ENCODE measurements at places on chromosomes 4 and X.
A peak's percentile ranks its signal among the peaks of the same experiment; 100 is the strongest.

DNA sequence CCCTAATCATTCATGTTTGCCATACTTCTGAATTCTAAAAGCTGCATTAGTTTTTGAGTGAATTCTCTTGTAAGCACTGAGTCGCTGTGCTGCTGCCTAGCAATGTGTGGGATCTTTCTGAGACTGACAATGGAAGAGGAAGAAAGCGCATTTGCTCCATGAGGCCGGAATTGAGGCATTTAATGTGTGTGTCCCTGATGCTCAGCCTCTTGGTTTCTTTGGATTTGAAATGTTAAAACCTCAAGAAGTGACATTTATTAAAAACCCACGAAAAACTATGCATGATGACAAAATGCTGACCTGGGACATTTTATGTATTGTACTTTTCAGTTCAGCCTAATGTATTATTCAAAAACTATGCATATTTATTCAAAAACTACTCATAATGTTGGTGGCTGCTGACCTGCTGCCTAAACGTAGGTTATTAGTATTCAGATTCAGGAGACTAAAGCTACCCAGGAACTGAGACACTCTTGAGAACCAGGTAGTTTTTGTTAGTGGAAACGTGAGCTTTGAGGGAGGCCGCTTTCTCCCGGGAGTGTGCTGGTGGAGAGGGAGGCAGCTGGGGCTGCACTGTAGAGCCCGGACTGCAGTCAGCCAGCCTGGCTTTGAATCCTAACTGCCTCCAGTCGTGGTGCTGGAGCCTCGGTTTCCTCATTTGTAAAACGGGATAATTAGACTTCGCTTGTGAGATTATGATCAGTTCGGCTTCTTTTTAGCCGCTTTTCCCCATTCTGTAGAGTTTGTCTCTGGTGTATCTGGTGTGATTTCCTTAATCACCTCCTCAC, 11.3 kb downstream of the RGS12 start:
- no peak for DNase-seq

GRCh38 chrX:120236687-120237479, 13.7 kb upstream of the ZBTB33 start:
- no peak for DNase-seq

DNA sequence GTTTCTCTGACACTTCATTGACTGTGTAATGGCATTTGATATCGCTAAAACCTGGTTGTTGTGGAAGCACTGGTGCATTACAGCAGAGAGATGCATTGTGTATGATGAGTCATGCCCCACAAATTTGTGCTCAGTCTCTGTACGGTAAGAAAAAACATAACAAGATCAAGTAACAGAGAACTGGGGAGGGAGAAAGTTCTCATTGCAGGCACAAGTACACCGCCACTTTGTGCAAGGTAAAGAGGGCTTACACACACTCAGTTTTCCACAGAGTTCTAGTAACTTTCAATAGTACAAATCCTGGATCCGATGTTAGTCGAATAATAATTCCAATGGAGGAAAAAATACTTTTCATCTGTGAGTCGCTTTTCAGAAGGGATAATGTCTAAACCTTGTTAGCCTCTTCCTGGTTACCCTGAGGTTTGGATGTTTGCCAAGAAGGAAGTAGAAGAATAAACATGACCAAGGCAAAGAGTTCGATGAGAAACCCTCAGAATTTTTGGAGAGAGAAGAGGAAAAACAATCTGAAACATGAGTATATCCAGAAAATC, 512.5 kb upstream of the SLIT2 start:
- peak; percentile 88 for DNase-seq

- no peak for DNase-seq
Measured at GRCh38 chr4:147994491-147995385, 262.9 kb downstream of the ARHGAP10 start.

DNA sequence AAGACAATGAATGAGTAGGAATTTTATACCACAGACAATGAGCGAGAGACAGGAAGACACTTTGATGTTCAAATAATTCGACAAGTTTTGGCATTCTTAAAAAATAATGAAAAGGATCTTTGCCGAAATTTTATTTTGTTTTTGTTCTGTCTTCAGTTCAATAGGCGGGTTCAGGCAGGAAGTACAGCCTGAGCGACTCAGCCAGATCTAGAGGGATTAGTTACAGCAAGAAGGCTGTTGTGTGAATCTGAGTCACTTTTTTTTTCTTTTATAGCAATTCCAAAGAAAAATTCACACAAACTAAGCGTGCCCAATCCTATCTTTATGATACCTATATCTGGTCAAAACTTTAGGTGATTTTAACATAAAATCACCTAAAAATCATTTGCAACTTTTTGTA, 505.4 kb upstream of the FAM241A start:
- DNase-seq = peak; percentile 24

- peak; percentile 67 for DNase-seq
Measured at GRCh38 chr4:37802068-37802666, 24.3 kb upstream of the PGM2 start.

- DNase-seq = no peak
Measured at GRCh38 chr4:124209211-124209610, 503.3 kb downstream of the ANKRD50 start.

DNA sequence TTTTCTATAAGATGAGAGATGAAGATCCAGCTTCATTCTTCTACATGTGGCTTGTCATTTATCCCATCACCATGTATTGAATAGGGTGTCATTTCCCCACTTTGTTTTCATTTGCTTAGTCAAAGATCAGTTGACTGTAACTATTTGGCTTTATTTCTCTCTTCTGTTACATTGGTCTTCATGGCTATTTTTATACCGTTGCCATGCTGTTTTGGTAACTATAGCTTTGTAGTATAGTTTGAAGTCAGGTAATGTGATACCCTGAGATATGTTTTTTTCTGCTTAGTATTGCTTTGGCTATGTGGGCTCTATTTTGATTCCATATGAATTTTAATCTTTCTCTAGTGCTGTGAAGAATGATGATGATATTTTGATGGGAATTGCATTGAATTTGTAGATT, 514.3 kb downstream of the GBA3 start:
- DNase-seq = no peak

DNA sequence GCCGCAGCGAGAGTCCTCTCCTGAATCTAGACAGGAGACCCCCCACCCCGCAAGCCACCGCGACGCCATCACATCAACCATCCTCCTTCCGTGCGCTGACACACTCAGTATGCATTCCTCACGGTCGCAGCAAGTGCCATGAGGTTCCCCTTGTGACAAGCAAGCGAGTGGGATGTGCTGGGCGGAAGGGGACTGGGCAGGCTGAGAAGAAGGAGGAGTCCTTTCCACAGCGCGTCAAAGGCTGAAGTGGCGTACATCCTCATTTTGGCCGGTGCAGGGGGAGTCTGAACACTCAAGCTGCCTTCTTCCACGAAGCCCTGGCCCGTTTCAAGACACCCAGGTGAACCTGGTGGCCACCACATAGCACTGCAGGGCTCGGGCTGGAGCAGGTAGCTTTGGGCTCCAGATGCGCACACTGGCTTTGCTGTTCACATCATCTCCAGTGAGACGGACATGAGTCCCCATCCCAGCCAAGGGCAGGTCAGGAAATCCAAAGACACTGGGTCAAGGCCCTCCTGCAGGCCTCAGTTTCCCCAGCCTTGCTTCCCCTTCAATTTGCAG, 30.4 kb downstream of the CCNQ start:
- no peak for DNase-seq

GRCh38 chrX:15382813-15383212, 1.4 kb downstream of the VEGFD start:
- DNase-seq = no peak

DNA sequence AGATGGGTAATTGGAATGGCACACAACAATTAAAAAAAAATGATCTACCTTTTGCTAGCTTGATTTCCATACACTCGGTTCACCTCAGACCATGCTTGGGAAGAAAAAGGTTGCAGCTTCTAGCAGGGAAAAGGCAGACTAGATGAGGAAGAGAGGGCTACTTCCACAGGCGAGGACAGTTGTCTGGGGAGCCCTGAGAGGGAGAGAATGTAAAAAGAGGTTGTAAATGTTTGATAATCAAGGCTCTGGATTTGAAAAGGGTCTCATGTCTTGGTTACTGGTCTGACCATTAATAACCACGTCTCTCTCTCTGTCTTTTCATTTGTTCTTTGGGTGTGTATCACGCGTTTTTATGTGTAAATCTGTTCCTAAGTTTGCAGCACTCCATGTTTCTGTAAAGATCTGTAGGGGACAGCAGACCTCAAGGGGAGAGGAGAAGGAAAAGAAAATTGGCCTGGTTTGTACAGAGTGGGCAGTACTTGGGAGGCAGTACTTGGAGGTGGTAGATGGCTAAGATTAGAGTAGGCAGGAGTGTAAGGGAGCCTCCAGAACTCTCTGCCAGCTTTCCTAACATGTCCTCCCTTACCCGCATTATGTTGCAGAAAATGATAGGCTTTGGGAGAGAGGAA, 750 bp downstream of the ARMCX5 start:
- no peak for DNase-seq

DNA sequence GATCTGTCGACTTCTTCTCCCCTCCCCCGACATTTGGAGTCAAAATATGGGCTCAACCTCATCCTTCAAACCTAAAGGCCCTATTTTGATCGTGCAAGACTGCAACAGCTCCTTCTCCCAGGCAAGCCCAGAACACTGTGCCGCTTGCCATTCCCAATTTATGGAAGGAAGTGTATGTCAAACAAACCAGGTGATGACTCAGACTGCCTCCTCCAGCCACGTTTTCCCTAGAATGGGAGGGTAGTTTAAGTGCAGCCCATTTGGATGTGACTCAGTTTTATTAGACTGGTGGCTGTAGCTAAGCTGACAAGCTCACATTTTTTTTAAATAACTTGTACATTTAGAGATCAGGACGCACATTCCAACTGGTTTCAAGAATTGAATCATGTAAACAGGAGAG, 570.4 kb upstream of the DIPK2B start:
- DNase-seq = peak; percentile 43

- no peak for DNase-seq
Measured at GRCh38 chrX:30812326-30812725, 76.7 kb downstream of the TAB3 start.

DNA sequence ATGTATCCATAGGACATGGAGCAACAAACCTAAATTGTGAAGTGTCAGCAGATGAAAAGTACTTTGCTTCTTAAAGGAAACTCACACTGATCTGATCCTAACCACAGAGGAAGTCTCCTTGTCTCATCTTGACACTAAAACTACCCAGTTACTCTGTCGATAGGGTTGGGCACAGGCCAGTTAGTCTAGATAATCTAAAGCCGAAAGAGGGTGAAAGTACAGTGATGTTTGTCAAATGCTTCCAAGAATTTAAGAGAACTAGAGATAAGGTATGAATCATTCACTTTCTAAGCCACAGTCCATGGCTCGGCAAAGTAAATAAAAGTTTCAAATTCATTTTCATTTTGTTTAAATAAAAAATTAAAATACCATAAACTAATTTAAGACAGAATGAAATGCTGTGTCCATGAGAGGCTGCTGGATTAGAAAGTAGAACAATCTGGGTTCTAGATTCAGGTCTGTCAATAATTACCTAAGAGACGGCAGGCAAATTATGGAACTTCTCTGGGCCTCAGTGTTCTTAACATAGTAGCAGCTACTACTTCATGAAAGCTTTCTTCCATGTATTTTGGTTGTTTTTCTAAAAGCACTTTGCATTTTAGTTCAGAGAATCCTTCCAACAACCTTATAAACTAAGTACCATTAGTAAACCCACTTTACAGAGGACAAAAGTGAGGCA, 176.7 kb downstream of the LDB2 start:
- no peak for DNase-seq

GRCh38 chr4:60221866-60222265, 978.3 kb upstream of the ADGRL3 start:
- no peak for DNase-seq

DNA sequence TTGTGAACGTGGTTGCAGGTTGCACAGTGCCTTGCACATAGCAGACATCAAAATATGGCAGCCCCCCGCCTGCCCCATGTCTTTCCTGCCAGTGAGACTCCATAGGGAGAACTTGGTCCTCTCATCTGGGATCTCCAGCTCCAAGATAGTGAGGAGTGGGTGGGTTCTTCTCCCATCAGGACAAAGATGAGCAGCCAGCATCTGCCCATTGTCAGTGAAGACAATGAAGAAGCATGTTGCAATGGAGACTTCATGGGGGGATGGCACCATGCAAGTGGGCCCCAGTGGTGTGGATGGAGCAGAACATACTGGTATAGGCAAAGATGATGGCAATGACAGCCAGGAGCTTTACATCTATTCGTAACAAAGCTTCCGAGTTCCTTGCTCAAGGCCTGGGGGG, 80.2 kb downstream of the STARD8 start:
- no peak for DNase-seq

GRCh38 chr4:111650674-111651086, 494.6 kb upstream of the FAM241A start:
- no peak for DNase-seq

DNA sequence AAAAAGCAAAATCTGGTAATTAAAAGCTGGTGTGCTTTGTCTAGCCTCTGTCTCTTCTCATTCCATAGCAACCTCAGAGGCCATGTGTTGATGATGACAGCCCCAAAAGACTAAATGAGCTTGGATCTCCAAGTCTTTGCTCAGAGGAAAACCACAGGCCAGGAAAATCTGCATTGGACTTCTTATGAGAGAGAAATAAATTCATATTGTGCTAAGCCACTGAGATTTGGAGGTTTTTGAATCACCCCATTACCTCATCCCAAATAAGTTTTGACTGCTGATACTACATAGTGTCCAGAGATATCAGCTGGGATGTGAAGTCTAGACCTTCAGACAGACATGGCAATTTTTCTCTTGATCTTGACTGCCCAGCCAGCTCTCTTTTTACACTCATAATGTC, 178.6 kb upstream of the DIPK2B start:
- DNase-seq = no peak

- DNase-seq = no peak
Measured at GRCh38 chr4:182179105-182179504, 64.1 kb upstream of the TENM3 start.

- peak; percentile 61 for DNase-seq
Measured at GRCh38 chr4:146520896-146521540, 722 bp downstream of the SLC10A7 start.

- DNase-seq = no peak
Measured at GRCh38 chrX:102964940-102965339, 27.9 kb downstream of the RAB40AL start.

DNA sequence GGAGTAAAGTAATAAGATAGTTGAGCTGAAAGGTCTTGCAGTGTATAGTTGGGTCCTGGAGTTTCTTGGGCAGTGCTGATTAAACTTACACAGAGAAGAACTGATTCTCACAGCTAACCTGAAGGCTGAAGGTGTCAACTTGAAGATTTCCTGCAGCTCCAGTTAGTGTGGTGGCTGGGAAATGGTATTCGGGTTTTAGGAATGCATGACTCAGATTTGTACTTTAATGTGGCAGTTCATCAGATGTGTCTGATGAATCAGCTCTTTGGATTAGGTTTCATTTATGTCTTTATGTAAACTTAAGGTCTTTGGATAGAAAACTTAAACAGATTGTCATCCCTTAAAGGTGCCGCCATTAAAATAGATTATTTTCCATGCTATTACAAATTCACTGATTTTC, 200.0 kb downstream of the IL1RAPL1 start:
- DNase-seq = peak; percentile 39

Measured in kidney glomerular epithelial cell (primary cell).